Left cardiac atrium (tissue), 4 donors: ENCODE measurements at places on chromosomes 3 and 15. TPM values are rescaled to one million over a fixed set of nuclear protein-coding genes. Genes with fewer than 3 reads are reported as not detected.

DNA sequence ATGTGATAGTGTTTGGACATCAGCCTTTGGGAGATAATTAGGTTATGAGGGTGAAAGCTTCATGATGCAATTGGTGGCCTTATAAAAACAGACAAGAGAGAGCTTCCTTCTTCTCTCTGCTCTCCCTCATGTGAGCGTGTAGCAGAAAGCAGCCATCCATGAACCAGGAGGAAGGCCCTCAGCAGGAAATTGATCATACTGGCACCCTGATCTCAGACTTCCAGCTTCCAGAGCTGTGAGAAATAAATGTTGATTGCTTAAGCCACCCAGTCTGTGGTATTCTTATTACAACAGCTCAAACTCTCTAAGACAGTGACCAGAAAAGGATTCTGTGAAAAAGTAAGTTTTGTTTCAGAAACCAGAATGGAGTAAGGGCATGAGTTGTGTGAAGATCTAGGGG is 13.3 kb downstream of the STAC start:
- no peak for DNase-seq

DNA sequence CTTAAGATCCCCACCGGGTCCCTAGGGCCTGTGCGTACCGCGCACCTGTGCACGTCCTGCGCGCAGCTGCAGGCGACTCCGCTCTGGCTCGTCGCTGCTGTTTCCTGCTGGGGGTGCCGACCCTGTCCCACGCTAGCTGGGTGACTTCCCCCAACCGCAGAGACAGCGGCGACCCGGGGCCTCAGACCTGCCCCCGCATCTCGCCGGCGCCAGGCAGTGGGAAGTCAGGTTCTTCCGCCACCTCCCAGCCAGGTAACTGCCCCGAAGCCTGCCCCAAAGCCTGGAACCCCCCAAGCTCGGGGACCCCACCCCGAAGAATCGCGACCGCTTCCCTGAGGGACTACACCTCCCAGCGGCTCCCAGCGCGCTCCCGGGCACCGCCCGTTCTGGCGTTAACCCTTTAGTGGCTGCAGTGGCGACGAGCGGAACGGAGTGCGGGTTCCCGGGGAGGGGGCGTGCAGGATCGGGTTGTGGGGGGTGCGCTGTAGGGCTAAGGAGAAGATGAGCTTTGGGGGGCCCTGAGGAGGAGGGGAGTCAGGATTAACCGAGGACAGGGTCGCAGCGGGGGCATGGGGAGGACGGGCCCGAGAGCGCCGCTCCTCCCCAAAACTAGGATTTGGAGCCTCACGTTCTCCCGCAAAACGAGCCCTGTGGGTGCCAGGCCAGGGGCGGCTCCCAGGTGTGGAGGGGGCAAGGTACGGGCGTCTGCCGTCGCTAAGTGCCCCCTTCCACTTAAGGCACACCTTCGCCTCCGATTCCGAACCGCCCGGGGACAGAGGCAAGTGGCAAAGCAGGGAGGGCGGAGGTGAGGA is 589 bp downstream of the NEIL1 start:
- DNase-seq = peak; percentile 74

DNA sequence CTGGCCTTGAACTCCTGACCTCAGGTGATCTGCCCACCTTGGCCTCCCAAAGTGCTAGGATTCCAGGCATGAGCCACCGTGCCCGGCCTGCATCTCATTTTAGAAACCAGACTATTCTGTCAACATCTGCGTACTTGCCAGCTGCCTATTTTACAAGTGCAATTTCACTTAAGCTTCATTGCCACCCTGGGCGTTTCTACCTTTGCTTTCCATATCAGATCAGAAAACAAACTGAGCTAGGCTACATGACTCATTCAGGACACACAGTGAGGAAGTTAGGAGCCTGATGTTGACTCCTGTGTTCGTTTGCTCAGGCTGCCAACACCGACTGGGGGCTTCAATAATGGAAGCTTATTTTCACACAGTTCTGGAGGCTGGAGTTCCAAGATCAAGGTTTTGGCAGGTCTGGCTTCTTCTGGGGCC is 42.3 kb upstream of the KLHL25 start:
- no peak for DNase-seq

GRCh38 chr15:67100801-67101581 is 35.6 kb downstream of the SMAD3 start:
- no peak for DNase-seq

DNA sequence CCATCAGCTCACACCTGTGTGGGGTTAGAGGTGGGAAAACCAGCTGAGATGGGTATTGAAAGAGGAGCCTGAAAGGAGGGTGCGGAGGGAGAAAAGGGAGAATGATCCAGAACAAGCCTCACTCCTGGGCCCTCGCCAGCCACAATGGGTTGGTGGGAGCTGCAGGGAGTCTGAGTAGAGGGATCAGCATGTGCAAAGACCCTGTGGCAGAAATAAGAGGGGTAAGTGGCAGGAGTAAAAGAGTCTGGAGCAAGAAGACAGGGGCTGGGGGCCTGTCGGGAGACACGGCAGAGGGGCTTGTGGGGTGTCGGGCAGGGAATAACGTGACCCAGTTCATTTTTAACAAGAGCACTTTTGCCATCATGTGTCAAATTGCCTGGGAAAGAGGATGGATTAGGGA is 34.0 kb downstream of the CCDC33 start:
- DNase-seq = no peak

GRCh38 chr3:79473993-79474392 is 293.8 kb downstream of the ROBO1 start:
- DNase-seq = no peak

The SLCO2A1 gene
- total RNA-seq = 67.6 TPM

The XCR1 gene
- 0.08 TPM for total RNA-seq
